ENCODE measurements at places on chromosomes 2 and 18.

- no peak for DNase-seq
Observed at GRCh38 chr18:36302676-36303075, 5.2 kb downstream of the FHOD3 start.

- DNase-seq, result no peak
Observed at GRCh38 chr2:70946832-70947442, 11.2 kb downstream of the ATP6V1B1 start.

DNA sequence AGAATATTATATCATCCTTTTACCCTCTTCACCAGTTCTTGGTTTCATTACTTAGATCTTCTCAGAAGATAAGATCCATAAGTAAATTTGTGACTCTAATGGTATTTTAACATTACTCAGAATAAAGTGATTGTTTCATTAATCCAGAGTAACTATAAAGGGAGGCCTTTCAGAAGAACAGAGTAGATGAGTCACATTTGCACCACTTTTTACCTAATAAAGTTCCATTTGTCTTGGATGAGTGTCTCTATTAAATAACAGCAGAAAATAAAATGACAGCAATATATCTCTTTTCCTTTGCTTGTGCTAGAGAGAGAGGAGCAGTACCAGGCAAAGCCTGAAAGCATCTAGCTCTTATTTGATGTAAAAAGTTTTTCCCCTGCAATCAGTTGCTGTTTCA is 926.5 kb upstream of the CNTNAP5 start:
- no peak for DNase-seq

DNA sequence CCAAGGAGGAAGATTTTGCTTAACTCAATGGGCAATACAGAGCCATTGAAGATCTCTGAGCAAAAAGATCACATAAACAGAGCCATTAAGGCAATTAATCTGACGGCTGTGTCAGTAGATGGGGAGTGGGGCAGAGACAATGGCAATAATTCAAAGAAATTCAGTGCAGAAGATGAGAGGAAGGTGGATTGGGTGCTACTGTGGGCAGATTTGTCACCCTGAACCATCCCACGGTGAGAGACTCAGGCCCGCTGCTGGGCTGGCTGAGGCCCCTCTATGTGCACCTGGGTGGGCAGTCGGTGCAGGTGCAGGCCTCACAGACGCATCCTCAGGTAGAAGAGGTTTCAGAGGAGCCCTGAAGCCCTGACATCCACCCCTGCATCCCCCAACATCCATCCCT is 458.6 kb downstream of the EIPR1 start:
- DNase-seq, result no peak

DNA sequence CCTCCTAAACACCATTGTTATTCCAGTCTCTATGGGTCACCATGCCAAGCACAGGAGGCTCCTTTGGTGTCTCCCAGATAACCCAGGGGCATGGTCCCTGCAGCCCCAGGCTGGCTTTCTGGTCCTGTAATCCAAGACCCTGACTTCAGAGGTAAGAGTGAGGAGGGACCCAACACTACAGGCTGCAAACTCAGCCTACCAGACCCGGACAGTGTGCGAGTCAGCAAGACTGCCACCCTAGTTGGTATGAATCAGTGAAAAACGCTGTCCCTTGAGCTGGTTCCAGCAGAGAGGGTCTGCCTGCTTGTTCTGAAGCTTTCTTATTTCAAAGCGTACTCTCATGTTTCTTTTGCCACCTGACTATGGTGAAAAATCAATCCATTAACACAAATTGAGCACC is 47.6 kb upstream of the ZFP36L2 start:
- DNase-seq, result no peak
